Coronary artery (tissue), 2 donors: ENCODE measurements at places on chromosomes 2 and 18.

DNA sequence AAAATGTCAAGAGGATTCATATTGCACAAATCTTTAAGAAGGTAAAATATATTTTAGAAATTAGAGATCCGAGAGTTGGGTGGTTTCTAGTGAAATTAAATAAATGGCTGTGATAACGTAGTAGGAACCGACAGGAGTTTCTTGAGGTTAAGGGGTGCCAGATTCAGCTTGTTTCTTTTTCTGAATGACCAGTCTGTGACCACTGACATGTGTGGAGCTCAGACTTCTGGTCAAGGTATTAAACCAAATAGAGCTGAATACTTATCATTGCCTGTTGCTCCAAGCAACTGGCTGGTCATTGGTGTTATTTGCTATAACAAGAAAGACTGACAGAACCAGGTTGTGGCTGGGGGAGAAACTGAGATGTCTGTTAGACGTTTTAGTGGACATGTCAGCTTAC is 408.2 kb upstream of the HS6ST1 start:
- DNase-seq: no peak

GRCh38 chr2:8588831-8589191 is 93.0 kb upstream of the ID2 start:
- DNase-seq: no peak

DNA sequence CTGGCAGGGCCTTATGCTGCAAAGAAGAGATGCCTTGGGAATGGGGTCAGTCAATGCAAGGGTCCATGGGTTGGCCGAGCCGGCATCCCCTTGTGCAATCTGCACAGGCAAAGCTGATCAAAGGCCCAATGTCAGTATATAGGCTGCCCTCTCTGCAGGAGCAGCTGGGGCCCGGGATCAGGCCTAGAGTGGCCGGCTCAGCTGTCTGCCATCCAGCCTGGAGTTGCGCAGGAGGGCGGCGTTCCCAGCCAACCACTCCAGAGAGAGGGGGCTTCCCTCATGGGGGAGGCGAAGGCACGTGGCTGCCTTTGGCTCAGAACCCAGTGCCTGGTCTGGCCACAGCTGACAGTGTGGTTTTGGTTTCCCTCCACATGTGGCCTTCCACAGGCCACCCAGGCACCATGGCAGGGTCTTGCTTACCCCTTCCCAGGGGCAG is 3.9 kb downstream of the INPP5D start:
- DNase-seq: peak; percentile 69

- DNase-seq: no peak
Measured at GRCh38 chr2:165989851-165990250, 36.3 kb upstream of the TTC21B start.

GRCh38 chr2:158716921-158717320 is 78.2 kb upstream of the DAPL1 start:
- DNase-seq: no peak

- peak; percentile 62 for DNase-seq
Measured at GRCh38 chr2:128316777-128317180, 1.9 kb downstream of the HS6ST1 start.

DNA sequence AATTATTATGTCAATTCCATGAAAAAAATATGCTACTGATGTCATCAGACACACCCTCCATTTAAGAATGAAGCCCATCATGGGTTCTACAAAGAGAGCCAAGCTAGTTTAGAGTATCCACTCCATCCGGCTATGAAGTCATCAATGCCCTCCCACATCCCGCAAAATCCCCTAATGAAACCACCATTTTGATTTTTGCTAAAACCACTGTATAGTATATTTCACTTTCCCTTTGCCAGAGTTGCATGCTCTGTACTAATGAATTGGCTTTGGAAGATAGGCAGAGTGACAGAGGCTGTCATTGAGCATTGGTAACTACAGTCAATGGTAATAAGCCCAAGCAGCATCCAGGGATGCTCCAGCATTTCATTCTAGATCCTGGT is 118.6 kb downstream of the ANKRD44 start:
- DNase-seq: no peak

DNA sequence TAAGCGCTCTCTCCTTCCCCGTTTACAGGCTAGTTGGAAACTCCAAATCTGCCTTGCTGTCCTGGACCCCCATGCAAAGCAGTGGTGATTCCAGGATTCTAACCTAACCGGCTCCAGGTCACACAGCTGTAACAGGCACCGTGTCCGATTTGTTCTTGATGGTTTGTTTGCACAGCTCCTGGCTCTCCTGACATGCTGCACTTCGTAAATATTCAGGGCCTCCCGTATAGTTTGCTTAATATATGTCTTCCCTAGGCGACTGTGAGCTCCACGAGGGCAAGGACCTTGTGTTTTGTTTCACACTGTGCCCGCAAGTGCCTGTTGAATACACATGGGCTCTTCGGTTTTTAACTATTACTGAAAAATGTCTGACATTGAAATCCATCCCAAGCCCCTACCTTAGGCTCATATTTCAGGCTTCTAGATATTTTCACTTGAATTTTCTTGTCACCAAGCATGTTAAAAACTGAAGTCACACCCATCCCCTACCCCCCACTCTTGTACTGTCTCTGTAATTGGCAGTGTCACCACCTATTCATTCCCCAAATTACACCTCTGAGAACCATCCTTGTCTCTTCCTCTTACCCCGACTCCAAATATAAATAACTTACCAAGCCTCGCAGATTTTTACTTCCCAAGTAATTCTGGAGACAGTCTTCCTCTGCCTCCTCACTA is 1.0 kb upstream of the PUM2 start:
- DNase-seq: no peak

DNA sequence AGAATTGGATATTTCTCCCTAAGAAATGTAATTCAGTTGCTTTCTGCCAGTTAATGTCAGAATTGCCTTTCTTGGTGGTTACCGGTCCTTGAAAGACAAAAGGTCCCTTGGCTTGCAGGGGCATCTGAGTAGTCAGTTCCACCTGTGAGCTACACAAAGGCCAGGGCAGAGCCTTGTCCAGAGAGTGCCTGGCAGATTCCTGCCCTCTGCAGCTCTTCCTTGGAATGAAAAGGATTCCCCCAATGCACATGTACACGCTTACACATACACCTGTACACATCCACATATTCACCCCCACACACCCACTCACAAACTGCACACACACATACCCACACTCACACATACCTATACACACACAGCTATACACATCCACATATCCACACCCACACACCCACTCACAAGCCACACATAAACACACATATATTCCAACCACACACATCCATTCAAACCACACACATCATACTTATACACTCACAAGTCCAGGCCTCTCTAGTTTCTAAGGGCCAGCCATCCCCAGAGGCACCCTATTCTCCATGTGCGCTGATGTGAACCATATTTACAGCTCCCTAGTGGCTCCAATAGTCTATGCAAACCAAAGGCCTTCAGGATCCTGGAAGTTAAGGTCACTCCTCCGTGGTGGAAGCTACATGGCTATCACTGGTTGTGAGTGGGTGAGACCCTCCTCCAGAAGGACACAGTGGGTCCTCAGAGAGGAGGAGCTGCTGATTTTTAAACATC is 9.6 kb downstream of the CYRIA start:
- peak; percentile 28 for DNase-seq
